Activated CD4-positive, alpha-beta T cell treated with anti-CD3 and anti-CD28 coated beads, Interleukin-10, Interleukin-2, amounts not matched to agents 100 ng/mL and 50 ng/mL, durations not matched to agents 16 hours and 8 hours (primary cell): ENCODE measurements at places on chromosomes 1 and 21.

- DNase-seq: no peak
These were observed 2.8 kb downstream of the PRRX1 start for GRCh38 chr1:170666541-170667254.

DNA sequence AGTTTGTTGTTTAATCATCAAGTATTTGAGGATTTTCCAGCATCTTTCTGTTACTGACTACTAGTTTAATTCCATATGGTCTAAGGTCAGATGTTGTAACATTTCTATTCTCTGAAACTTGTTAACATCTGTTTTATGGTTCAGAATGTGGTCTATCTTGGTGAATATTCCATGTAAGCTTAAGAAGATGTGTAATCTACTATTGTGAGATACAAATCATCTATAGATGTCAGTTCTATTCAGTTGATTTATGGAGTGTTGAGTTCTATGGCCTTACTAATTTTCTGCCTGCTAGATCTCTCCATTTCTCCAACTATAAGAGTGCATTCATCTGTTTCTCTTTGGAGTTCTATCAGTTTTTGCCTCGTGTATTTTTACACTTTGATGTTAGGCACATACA lies 31.5 kb downstream of the WARS2 start:
- no peak for DNase-seq

GRCh38 chr1:152539901-152540300 lies 25.6 kb downstream of the CRCT1 start:
- no peak for DNase-seq

DNA sequence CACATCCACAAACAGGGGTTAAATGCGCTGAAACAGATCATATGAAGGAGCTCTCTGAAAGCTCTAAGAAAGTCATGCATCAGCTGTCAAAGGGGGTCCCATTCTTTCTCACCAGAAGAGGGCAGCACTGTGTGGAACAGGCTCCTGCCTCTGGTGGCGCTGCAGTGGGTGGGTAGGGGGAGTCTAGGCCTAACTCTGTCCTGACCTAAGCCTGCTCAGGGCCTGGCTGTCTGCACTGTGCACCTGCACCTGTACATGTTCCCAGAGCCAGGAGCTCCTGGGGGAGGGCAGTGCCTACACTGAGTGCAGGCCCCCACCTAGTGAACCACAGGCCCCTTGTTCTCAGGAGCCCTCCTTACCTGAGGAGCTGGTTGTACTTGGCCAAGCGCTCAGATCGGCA lies 16.0 kb downstream of the ENO1 start:
- peak; percentile 55 for DNase-seq

DNA sequence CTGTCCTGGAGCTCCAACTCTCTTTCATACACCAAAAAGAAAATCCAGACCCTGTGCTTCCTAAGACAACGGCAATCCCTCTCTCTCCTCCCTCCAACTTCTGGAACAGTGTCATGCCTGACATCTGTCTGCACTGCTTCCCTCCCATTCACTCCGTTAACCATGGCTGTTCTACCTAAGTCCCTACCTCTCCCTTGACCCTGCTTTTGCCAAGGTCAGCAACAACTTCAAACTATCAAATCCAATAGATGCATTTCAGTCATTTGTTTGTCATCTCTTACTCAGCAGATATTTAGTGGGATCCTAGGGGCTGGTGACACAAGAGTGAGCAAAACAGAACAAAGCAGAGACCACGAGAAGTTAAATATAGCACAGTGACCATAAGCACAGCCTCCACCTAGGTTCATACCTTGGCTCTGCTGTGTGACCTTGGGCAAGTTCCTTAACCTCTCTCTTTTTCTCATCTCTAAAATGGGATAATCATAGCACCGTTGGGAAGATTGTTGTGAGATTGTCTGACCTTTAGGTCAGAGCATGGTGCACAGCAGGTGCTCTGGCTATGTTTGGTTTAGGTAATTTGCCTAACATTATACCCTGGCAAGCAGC lies 88.9 kb downstream of the TMEM53 start:
- no peak for DNase-seq

DNA sequence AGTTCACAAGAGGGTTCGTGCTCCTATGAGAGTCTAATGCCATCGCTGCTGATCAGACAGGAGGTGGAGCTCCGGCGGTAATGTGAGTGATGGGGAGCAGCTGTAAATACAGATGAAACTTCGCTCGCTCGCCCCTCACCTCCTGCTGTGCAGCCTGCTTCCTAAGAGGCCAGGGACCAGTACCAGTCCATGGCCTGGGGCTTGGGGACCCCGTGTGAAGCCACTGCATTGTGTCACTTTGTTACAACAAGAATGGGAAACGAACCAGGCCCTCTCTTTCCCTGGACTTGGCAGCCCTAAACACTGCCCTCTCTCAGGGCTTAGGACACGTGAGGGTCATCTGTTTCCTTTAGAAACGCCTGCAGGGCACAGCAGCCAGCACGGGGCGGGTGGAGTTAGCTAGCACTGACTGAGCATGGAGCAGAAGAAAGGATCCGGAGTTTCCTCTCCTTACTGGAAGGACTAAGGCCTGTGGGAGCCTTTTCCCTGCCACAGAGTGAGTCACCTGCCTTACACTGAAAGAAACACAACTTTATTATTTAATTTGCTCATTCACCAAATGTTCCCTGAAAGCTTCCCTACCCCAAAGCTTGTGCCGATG lies 185.2 kb upstream of the TMEM51 start:
- no peak for DNase-seq

DNA sequence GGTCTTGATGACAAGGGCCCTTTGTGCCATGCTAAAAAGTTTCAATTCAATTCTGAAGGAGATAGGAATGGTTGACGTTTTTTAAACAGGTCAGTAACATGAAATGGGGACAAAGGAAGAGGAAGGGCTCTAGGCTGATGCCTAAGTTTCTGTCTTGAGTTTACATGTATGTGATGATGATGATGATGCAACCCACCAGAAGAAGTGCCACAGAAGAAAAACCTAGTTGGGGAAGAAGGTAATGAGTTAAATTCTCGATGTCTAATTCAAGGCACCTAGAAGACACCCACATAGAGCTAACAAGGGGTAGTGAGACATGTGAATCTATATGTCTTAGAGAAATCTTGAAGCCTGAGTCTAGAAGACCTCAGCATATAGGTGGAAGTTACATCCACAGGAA lies 44.4 kb upstream of the ATP1A1 start:
- no peak for DNase-seq

GRCh38 chr1:93595743-93596142 lies 85.9 kb downstream of the BCAR3 start:
- no peak for DNase-seq

DNA sequence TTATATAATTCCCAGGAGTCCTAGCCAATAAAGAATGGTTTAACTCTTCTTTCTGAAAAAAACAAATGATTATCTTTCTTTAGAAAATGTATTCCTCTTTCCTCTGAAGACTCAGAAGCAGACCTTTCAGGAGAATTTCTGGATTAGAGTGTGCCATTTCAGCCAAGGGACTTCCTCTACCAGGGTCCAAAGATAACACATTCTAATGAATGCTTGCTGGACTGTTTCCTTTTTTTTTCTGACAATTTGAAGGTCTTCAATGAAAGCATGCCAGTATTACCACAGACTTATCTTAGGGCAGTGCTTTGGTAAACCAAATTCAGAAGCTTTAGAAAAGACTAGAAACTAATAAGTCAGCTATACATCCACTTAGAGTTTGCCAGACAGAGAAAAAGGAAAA lies 80.5 kb downstream of the RERE start:
- DNase-seq: no peak

- no peak for DNase-seq
These were observed 4.8 kb downstream of the SETD4 start for GRCh38 chr21:36055551-36055950.

- no peak for DNase-seq
These were observed 27.6 kb downstream of the CYP2J2 start for GRCh38 chr1:59898927-59899326.

- no peak for DNase-seq
These were observed 32.7 kb downstream of the SUSD4 start for GRCh38 chr1:223331301-223331700.

GRCh38 chr1:82269431-82269830 lies 468.7 kb downstream of the ADGRL2 start:
- DNase-seq: no peak

DNA sequence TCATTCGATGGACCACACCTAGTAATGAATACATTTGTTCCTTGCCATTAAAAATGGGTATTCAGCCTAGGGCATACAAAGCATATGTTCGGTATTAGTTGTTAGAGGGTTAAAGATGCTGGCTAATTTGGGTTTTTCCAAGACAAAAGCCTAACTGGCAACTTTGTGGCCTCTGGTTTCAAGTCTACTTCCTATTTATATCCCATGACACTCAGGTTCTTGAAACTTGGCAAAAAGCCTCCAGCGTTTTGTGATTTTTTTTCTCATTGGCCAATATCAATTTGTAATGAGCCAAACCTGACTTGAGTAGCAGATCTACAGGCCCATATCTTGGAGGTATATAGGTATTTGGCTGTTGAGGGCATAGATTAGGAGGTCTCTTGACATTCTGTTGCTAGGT lies 75.3 kb downstream of the C1orf21 start:
- no peak for DNase-seq

DNA sequence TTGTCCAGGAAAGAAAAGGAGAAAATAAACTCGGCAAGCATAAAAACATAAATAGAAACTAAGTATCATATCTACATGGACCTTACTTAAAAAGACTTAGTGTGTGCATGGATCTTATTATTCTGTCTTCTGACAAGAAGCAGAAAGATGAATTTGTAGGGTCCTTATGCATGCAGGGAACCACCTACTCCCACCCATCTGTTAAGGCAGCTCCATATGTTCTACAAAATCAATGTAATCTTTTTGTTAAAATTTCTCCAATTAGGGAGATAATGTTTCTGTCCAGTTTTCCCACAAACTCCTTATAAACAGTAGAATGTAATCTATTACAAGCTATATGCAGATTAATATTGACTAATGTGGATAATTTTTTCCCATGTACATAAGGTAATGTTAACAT lies 13.9 kb upstream of the PTPN14 start:
- no peak for DNase-seq

DNA sequence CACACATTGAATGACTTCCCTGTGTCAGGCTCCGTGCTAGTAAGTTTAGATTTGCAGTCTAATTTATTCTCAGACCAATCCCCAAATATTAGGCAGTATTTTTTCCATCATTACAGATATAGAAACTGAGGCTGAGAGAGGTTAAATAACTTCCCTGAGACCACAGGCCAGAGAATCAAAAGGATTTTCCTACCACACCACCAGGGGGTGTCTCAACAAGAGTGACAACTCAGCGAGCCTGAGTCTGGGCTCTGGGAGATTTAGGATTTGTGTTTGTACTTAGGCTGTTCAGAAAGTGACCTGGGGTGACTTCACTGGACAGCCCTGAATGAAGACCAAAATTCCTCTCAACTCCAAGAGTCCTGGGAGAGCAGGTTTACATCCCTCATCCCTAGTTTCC lies 13.3 kb upstream of the LCE5A start:
- DNase-seq: peak; percentile 24

DNA sequence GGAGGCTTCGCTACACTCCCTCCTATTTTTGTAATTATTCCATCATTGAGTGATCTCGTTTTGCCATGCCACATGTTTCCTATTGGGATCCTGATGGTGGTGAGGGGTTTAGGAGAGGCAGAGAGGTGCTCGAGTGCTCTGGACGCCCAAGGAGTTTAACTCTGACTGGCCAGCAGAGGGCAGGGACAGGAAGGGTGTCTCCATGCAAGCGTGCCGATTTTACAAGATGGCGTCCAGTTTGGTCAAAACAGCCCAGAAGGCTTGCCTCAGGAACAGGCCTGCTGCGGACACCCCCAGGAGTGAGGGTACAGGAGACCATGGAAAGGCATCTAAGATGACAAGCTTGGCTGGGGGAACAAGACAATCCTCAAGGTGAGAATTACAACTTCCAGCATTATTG lies 33.8 kb upstream of the KCNE2 start:
- no peak for DNase-seq

GRCh38 chr1:1441002-1441888 lies 5.8 kb downstream of the VWA1 start:
- peak; percentile 62 for DNase-seq

DNA sequence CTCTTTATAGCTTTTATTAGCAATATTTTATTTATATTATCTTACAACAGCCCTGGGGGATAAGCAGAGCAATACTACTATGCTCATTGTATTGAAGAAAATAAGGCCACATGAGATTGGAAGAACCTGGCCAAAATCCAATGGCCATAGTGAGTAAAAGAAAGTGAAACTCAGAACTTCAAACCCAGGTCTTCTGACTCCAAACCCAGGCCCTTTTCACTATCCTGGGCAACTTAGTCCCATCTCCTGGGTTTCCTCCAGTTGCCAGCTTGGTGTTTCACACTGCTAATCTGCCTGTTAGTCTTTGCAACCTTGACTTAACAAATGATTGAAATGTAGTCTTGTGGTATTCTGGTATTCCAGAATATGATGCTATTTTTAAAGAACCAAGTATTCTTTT lies 22.4 kb upstream of the EXO1 start:
- no peak for DNase-seq

GRCh38 chr1:171460018-171460620 lies 25.2 kb upstream of the PRRC2C start:
- DNase-seq: no peak

DNA sequence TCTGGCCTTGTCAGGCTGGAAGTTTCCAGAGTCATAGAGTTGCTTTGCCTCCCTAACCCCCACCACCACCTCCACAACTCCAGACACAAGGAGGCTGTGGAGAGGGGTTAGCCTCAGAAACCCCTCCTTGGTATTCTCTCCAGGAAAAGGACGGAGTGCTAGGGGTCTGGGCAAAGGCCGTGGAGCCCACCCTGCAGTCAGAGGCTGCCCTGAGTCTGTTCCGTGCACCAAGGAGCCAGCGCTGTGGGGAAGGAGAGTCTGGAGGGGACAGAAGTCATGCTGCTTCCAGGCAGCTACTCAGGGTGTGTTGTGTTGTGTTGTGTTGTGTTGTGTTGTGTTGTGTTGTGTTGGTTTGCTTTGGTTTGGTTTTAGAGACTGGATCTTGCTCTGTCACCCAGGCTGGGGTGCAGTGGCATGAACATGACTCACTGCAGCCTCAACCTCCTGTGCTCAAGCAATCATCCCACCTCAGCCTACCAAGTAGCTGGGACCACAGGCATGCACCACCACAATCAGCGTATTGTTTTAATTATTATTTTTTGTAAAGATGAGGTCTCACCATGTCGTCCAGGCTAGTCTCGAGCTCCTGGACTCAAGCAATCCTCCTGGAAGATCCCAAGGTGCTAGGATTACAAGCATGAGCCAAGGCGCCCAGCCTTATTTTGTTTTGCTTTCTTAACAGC lies 122.2 kb upstream of the TMEM51 start:
- no peak for DNase-seq

DNA sequence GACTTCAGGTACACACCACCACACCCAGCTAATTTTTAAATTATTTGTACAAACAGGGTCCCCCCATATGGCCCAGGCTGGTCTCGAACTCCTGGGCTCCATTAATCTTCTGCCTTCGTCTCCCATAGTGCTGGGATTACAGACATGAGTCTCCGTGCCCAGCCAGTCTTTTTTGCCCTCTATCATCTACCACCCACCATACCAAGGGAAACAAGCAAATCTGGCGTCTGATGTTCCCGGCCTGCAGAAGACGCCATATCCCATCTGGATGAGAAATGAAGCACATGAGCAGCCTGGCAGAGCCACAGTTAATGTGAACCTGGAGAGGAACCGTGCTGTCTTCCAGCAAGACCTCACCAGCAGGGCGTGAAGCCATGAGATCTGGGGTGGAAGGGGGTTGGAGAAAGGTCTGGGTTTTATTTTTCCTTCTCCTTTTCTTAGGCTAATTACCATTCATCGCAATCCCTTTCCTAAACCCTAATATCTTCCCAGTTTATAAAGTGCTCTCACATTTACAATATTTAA lies 1.8 kb upstream of the PRELP start:
- DNase-seq: no peak
